ENCODE measurements at places on chromosomes 16 and 17.

GRCh38 chr17:2900842-2901241, 104.6 kb downstream of the RAP1GAP2 start:
- no peak for DNase-seq

DNA sequence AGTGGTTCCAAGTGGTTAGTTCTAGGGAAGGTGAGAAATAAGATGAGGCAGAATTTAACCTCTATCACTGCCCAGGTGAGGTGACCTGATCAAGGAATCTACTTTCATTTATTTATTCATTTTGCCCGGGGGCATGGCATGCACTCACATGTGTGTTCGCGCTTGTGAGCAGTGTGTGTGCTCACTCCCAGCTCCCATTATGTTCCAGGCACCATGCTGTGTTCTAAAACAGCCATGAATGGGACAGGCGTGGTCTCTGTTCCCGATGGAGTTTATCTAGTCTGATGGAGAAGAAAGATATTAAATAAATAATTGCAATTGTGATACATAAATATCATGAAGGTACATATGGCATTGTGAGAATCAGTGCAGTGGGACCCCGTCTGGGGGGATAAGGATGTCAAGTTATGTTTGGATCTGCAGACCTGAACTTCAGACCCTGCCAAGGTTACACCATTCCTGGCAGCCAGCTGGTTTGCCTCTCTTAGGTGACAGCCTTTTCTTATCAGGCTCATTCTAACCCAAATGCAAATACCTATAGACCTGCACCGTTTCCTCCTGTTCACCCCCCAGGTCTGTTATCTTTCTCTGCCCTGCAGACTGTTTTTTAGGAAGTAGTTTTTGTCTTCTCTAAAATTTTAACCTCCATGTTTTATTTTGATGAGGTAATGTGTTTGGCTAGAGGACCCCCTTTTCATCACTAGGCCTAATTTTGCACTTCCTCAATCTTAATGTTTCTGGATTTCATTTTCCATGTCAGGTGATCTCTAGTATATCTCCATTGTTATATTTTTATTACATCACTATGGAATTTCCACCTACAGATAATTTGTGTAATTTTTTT, 11.8 kb downstream of the CYB5B start:
- DNase-seq: no peak

- DNase-seq: no peak
Measured at GRCh38 chr17:71067669-71068407, 898.5 kb downstream of the KCNJ2 start.

DNA sequence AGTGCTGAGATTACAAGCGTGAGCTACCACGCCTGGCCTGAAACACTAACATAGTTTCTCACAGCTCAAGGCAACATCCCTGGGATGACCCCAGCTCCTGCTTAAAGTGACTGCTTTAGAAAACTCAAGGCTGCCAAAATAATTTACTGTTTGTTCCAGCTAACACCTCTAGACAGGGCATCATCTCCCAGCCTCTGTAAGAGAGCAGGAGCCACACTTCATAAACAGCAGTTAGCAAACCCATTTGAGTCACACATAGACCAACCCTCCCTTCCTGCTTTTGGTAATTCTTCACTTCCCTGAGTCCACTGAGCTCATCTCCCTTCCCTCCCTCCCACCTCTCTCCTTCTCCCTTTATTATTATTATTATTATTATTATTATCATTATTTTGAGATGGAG, 201.3 kb downstream of the XYLT1 start:
- DNase-seq: no peak

DNA sequence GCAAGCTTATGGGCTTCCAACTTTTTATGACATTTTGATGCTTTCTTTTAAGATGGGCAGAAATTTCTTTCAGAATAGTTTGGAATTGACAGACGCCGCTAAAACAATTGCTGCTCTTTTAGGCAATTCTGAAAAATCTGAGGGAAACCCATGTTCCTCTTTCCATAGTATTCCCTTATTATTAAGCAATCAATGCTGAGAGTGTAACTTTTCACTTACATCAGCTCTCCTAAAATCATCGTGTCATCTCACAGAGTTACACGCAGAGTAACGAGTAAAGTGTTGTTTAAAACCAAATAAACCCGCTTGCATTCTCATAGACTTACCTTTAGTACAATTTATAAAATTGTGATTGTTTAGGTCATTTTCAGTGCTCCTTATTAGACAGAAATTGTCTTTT, 150.6 kb downstream of the MAF start:
- no peak for DNase-seq

GRCh38 chr16:89720551-89720812, 216 bp downstream of the VPS9D1 start:
- DNase-seq: no peak

DNA sequence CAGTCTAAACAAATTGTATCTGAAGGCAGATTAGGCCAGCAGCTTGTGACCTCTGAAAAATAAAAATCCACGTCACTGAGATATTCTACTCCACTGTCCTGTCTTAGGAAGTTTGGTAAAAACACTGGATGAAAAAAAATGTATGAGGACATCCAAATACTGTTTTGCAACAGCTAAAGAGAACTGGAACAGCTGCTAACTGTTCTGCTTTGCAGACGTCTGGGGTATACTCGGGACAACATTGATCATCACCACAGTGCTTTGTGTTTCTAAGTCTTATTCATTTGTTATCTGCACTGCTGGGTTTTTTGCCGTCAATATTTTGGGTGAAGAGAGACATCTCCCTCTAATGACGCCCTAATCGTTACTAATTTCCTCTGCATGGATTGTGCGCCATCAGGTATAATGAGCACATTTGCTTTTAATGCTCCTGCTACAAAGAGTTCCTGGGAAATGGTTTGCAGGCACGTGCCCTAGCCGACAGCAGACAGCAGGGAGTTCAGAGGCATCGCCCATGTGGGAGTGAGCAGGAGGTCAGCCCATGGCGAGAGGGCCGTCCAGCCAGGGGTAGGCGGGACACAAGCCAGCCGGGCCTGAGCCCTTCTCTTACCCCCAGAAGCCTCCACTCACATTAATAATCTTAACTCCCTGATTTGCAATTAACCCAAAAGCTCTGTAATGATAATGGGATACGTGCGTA, 87.0 kb downstream of the CBLN1 start:
- DNase-seq: no peak

- peak; percentile 62 for DNase-seq
Measured at GRCh38 chr17:5241861-5242671, 7.4 kb upstream of the SCIMP start.

DNA sequence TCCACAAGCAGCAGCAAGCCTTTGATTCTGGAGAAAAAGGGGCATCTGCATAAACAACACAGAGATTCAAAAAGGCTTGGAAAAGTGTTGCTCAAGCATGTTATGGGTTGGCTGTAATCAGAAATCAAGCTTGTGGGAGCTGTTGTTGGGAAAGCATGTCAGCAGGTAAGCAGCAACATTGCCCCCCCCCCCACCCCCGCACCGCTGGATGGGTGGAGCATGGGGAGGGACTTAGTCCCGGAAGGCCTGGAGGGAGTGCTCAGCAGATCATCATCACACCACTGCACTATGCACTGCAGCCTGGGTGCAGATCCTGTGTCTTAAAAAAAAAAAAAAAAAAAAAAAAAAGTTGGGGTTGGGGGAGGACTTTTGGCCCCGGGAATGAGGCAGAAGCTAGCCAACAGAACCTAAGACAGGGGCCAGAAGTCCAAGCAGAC, 16.8 kb upstream of the AKAP1 start:
- peak; percentile 20 for DNase-seq
